NCI-H187 (cell line): ENCODE measurements at places on chromosomes 12 and 14.

DNA sequence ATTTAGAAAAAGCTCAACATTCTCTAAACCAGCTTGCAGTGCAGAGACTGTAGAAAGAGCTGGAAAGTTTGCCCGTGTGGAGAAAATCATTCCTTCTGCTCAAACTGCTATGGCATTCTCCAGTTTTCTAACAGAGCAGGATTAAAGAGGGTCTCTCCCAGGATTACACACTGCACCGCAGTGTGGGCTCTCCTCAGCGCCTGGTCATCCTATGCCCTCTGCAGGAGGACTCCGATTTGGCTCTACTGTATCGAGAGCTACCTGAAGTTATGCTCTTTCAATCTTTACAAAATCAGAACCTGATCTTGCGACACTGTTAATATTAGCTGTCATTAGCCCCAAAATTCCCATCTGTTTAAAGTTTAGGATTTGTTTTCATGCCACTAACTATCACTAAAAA lies 33.0 kb downstream of the BHLHE41 start:
- DNase-seq: no peak

DNA sequence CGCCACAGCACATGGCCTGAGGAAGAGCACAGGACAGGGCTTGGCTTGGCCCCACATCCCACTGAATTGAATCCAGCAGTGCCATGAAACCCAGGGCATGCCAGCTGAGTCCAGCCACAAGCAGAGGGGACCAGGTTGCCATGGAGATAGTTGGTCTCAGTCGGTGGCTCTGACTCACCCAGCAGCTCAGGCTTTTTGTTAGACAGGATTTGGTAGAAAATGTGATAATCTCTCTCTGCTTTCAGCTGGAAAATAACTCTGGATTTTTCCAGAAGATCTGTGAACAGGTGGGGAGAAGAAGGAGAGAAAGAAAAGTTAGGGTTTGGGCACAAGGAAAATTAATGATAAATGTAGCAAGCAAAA lies 4.8 kb downstream of the MYH7 start:
- no peak for DNase-seq

DNA sequence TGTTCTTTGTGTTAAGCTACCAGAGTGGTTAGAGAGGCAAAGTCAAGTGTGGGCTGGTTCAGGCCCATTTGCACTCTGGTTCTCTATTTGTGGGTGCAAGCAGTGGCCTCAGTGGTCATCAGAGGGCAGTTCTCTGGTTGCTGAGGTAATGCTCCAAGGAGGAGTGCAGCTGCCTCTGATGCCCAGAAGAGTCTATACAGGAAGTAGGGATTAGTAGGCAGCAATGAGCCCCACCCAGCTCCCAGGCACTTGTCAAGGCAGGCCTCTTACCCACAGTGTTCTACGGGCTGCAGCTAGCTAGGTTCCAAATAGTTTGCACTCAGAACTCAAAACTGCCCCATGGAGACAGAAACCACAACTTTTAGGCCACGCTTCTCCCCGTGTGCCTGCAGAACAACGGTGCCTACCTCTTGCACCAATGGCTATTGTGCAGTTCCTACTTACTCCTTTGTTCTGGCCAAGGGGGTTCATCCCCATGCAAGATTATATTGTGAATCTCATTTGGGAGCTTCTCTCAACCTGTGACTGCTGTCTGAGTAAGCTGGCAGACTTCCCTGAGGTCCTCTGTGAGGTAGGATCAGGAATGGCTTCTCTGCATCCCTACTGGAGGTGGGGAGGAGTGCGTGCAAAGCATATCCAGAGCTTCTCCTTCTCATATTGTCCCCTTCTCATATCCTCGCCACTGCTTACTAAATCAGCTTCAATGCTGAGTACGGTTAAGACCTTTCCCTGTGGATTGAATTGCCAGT lies 410.3 kb upstream of the LMO3 start:
- no peak for DNase-seq

DNA sequence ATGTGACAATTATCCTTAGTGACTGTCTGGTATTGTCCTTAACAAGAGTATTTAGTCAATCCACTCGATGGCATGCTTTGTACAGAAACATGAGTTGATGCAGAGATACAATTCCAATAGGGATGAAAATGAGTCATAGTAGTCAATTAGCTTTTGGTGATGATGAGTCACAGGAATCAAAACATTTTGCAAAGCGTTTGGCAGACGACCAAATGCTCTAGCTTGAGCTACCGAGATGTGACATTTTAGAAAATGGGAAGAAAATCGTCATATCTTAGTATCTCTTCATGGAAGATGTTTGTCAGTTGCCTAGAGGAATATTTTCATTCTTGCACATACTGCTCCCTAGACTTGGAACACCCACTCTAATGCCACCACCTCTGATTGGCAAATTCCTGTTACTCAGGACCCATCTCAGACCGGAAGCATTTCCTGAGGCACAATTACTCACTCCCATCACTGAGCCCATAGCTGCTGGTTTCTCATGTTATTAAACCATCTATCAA lies 95.0 kb downstream of the LMNTD1 start:
- DNase-seq: no peak

DNA sequence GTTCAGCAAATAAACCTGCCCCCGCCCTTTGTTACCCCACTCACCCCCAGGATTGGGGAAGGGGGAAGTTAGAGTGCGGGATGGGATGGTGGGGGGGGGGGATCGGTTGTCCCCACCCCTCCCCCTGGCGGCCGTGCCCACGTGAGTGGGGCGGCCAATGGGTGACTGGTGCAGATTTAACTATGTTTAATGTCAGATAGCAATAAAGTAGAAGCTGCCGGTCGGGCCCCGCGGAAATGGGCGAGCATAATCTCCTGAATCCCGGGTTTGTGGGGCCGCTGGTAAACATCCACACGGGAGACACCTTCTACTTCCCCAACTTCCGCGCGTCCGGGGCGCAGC lies at the start of gene HOXC12:
Gene HOXC12 (plus strand): TSS at position 210 of the 342 bp plus-strand sequence. CDS start 27 bp downstream, at position 237.
- DNase-seq: no peak

- DNase-seq: no peak
These were observed 32.3 kb downstream of the FRS2 start for GRCh38 chr12:69502345-69503081.

- no peak for DNase-seq
These were observed 5.3 kb downstream of the SCNN1A start for GRCh38 chr12:6369916-6370575.

GRCh38 chr12:58313091-58313855 lies 371.9 kb downstream of the ATP23 start:
- DNase-seq: no peak

DNA sequence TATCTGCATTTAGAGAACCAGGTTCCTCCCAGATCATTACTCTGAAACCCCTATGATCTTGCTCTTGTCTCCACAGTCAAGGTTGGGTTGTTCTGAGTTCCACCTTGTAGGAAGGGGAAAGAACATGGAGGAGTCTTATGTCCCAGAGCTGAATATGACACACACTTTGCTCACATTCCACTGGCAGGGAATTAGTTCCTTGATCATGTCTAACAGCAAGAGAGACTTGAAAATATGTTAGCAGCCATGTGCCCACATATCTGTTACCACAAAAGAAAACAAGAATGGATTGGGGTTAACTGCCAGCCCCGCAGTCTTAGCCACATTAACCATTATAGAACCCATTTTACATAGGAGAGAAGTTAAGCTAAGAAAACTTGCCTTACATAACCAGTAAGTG lies 71.1 kb upstream of the MDM1 start:
- no peak for DNase-seq

- no peak for DNase-seq
These were observed 3.0 kb downstream of the B4GALNT1 start for GRCh38 chr12:57629897-57630471.

DNA sequence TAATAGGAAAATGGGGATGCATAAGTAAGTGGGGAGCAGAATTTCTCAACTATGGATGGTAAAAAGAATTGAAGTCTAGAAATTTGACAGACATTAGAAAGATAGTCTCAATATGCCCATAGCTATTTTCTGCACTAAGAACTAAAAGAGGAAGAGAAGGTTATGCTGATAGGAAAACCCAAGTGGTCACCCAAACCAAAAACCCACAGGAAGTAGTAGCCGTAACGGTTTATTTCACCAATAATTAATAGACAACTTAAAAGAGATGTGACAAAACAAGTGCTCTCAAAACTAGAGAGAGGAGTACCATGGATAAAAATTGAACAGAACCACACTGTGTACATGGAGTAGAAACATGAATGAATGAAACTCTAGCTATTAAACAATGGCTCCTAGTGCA lies 295.4 kb downstream of the FSCB start:
- DNase-seq: no peak

DNA sequence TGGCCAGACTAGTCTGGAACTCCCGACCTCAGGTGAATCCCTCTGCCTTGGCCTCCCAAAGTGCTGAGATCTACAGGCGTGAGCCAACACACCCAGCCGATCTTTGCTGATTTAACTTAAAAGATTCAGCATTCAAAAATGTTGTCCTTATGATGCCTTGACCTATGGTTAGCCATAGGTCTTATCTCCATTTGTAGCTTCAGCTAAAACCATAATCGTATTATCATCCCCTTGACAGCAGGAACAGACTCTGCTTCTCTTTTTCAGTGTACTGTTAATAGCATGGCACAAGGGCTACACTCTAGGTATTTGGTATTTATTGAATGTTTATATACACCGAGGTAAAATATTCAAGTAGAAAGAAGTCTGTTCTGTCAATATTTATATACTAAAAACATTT lies 15.3 kb downstream of the CCDC62 start:
- DNase-seq: no peak

DNA sequence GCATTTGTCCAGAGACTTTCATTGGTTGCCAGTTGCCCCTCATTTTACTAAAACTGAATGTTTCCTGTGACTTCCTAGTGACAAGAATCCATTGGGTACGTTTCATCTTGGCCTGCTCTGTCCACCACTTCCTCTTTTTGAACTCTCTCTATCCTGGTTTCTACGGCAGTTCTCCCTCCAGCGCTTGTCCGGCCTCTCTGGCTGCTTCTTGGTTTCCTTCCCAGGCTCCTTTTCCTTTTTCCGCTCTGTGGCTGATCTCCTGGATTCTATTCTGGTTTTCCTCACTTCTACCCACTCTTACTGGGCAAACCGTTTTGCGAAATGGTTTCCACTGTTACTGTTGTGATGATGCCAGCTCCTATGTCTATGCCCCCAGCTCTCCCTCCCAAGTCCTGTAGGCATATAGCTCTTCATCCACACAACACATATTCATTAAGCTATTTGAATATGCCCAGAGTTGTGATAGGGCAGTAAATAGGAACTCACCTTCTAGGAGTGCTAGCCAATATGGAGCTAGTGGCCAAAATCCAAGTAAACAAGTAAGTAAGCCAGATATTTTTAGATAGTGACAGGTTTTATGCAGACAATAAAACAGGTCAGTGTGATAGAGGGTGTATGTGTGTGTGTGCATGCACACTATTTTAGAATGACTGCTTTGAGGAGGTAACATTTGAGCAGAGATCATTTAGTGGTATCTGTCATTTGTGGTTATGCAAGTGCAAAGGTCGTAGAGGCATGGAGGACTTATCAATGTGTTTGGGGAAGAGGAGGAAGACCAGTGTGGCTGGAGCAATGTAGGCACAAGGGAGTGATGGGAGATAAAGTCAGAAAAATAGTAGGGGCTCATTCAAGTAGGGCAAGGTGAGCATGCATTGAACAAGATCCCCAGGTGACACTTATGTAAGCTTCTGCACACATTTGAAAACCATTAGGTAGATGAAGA lies 27.9 kb upstream of the CTDSP2 start:
- DNase-seq: no peak

DNA sequence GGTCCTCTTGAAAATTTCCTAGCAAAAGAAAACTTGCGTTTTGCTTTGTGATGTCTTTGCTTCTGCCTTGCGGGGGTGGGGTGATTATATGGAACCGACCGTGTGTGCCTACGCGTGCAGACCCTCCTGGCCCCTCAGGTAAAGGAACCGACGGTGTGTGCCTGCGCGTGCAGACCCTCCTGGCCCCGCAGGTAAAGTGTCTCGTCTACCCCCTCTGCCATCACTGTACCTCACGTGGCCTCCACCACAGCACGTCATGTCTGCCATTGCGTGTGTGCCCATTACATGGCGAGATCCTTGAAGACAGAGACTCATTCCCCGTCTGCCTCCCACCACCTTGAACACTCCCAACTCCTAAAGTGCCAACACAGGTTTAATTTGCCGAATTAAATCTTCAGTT lies 3.6 kb downstream of the GOLGA3 start:
- no peak for DNase-seq

- no peak for DNase-seq
These were observed 101.4 kb downstream of the SLC8A3 start for GRCh38 chr14:70087380-70087697.

DNA sequence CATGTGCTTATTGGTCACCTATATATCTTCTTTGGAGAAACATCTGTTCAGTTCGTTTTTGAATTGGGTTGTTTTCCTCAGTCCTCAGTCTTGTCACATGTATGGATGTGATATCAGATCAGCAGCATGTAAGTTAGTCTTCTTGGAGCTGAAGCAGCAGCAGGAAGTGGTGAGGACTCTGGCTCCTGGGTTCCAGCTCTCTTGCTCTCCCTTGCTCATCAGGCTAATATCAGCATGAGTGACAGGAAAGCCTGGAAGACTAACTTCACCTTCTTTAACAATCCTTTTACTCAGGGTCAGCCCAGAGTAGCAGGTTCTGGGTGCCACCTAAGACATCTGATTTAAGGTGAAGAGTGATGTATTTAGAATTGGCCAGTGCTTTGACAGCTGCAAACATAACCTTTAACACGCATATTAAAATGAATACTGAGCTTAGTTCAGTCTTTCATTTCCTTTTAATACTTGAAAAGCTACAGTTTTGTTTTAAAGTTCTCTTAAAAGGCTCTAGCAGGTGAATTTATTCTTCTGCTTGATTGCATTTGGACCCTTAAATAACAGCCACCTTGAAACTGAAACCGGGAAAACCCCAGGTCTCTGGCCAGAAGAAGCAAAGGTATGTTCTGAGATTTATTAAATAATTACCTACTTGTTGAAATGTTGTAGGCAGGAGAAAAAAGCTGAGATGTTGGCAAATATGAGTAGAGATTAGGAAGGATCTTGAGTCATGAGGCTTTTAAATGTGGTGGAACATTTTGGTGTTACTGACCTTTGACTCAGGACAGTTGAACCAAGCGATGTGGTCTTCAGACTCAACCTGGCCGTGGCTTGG lies 54.3 kb downstream of the DRAM1 start:
- no peak for DNase-seq

- no peak for DNase-seq
These were observed 113.9 kb downstream of the GCH1 start for GRCh38 chr14:54788701-54789100.

GRCh38 chr12:113044516-113044915 lies 12.0 kb upstream of the DTX1 start:
- DNase-seq: no peak

GRCh38 chr14:62118461-62118860 lies 356.2 kb downstream of the SNAPC1 start:
- DNase-seq: no peak
